ENCODE measurements at places on chromosomes 1 and 21.

DNA sequence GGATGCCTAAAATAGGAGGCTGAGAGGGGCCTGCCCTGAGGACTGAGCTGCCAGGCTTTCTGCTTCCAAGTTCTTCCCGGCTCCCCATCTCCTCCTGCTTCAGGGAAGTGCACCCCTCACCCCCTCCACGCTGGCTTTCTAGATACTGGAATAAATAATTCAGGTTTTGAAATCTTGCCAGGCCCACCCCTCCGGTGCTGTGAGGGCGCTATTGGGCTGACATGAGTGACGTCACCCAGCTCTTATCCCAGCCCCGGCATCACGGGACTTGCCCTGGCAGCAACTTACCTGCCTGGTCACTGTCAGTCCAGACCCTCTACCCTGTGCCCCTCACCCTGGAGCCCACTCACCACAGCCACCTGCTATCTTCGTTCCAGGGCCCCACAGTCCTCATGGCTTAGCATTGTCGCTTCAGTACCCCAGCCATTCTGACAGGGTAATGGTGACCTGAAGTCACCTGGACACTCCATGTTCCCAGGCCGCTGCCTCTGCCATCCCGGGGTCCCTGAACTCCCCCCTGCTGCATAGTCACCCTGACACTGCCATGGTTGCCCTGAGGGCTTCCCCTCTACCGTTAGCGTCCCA, 819 bp upstream of the GPR3 start:
- no peak for DNase-seq

GRCh38 chr1:154459080-154459479, 42.9 kb upstream of the TDRD10 start:
- DNase-seq = no peak

GRCh38 chr1:147912553-147912952, 10.0 kb downstream of the GJA8 start:
- DNase-seq = no peak

- no peak for DNase-seq
Observed at GRCh38 chr1:6502000-6502891, 10.8 kb upstream of the PLEKHG5 start.

DNA sequence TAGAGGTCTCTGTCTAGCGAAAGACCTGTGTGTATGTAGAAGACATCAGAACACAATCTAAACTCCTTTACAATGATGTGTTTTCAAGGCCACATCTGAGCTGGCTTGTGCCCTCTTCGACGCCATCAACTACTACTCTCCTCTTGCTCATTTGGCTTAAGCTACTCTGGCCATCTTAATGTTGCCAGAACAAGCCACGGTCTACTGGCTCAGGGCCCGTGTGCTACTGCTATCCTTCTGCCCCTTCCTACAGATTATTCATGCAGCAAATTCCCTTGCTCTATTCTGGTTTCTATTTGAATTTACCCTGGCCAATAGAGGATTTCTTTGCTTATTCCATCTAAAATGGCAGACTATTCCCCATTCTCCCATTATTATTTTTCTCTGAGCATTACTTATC, 121.7 kb downstream of the ZZZ3 start:
- no peak for DNase-seq

DNA sequence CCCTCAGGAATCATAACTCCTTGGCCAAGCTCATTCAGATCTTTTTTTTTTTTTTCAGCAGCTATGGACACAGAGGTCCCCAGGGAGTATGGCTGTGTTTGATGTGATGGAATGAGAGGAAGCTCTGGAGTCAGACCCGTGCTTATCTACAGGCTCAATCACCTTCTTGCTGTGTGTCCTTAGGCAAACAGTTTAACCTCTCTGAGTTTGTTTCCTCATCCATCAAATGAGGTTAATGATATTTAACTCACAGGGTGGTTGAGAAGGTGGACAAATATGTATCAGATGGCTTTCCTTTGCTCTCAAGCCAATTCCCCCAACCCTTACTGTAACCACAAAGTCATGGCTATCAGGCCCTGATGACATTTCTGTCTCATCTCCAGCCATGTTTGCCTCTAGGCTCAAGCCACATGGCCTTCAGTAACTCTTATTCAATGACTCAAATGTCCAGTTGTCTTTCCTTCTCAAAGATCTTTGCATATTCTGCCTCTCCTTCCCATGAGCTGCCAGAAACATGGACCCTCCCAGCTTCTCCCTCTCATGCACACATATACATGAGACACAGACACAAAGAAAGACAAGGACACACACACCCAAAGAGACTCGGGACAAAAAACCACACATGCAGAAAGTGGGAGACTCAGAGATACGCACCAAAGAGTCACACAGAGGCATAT, 303.5 kb upstream of the KAZN start:
- DNase-seq = no peak

GRCh38 chr1:118223426-118223825, 38.4 kb upstream of the SPAG17 start:
- no peak for DNase-seq

- no peak for DNase-seq
Observed at GRCh38 chr21:26212220-26212619, 41.6 kb upstream of the APP start.

DNA sequence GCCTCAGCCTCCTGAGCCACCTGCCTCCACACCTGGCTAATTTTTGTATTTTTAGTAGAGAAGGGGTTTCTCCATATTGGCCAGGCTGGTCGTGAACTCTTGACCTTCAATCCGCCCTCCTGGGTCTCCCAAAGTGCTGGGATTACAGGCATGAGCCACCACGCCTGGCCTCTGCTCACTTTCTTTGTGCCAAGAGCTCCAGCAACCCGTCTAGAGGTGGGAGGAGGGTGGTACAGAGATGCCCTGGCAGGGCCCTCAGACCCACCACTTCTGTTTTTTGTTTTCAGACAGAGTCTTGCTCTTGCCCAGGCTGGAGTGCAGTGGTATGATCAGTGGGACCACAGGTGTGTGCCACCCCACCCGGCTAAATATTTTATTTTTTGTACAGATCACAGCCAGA, 6.9 kb upstream of the SYNC start:
- DNase-seq = no peak

DNA sequence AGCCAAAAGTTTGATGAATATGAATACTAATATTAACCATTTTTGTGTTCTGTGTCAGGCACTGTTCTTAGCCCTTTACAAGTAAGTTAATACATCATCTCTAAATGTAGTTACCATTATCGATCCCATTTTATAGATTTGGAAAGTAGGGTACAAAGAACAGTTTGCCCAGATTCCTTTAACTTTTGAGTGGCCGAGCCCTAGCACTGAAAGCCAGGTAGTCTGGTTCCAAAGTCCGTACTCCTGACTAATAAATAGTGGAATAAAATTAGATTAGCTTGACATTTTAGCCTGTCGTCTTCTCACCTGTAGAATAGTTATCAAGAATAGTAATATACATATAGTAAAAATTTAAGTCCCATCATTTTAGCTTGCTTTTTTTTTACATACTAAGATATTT, 70.6 kb downstream of the PTBP2 start:
- DNase-seq = no peak

- DNase-seq = no peak
Observed at GRCh38 chr1:17869815-17870214, 114.7 kb downstream of the ACTL8 start.

DNA sequence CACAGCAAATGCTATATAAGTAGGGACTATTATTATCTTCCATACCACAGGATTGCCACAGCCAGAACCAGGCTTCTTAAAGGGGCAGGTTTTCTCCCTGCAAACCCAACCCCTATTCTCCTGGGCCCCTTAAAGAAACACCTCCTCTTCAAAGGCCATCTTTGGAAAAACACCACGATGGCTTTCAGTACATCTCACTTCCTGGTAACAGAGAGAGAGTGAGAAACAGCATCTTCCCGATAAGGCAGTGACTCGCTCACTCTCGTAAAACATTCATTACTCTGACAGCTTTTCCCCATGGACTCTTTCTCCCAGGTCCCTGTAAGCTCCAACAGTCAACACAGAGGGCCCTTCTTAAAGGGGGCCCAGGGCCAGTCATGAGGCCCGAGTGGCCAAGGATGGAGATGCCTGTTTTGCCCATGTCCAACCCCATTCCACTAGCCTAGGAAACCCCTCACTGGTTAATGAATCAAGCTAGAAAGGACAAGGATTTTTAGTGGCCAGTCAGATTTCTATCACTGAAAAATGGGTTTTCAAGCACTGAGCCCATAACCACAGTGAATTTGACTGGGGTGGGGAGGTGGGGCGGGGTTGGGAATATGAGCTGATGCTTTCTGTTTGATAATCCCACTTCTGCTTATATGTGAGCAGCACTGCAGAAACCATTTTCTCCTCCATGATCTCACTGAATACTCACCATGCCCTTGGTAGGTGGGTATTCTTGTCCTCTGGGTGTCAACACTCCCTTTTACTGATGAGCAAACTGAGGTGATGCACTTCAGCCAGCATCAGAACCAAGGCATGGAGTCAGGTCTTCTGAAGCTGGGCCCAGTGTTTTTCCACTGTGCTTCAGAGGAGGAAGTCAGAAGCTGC, 3.6 kb upstream of the NAV1 start:
- no peak for DNase-seq

DNA sequence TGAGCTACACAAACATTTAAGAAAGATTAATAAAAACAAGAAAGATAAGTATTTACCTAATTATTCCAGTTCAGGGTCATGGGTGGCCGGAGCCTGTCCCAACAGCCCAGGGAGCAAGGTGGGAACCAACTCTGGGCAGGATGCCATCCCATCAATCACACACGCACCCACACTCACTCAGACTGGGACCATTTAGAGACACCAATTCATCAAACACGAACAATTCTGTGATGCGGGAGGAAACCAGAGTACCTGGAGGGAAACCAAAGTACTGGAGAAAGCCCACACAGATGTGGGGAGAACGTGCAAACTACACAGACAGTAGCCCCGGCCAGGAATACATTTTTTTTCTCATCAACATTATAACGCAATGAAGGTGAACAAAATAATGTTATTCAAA, 16.2 kb downstream of the WASF2 start:
- DNase-seq = no peak

GRCh38 chr21:43207868-43208267, 39.1 kb downstream of the CRYAA start:
- DNase-seq = no peak

- no peak for DNase-seq
Observed at GRCh38 chr1:177912991-177913390, 56.9 kb downstream of the SEC16B start.

GRCh38 chr21:44648557-44649311, 2.5 kb downstream of the KRTAP10-11 start:
- DNase-seq = no peak

DNA sequence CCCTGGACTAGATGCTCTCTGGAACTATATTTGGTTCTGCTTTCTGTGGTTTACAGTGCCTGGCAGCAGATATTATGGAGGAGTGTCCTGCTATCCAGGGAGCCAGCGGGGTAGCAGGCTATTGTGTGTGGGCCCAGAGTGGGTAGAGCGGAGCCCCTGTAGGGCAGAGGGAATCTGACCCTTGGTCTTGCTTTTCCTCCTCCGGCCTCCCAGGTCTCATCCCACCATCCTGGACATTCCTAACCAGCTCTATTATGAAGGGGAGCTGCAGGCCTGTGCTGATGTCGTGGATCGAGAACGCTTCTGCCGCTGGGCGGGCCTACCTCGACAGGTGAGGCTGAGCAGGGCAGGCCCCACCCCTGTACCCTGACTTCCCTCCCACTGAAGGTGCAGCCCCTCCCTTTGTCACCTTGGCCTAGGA, 9.1 kb downstream of the RHOC start:
- DNase-seq = no peak

DNA sequence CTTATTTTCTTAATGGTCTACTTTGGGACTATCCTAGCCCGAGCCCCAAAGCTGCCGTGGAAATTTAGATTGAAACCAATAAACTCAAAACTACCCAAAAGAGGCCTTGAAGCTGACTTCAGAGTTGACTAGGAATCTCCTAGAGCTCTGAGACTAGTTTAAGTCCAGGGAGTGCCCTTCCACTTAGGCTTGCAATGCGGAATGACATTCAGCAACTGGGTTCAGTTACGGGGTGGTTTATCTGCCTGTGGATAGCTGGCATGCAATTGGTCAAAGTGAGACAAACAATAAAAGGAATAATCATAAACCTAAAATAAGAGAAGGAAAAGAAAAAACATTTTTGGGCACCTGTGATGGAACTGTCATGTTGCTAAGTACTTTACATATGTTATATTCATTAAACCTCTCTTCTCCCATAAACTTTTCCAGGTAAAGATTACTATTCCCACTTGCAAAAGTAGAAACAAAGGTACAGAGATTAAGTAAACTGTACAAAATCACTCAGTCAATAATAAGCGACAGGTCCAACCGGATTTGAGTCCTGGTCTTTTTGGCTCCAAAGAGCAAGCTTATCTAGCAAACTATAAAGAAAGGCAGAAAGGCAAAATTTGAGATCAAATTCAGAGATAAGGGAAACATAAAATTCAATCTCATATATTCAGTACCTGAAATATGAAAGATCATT, 56.5 kb downstream of the GPATCH2 start:
- no peak for DNase-seq

DNA sequence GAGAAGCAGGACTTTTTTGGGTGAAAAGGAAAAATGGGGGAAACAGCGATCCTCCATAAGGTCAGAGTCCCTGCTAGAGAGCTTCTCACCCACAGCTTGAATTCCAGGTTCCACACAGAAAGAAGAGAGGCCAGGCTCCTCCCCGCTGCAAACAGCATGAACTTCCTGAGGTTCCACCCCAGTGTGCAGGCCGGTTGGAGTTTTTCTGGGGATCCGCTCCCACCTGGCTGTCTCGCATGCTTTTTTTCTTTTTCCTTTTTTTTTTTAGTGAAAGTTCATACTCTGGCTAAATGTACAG, 595.1 kb upstream of the ZP4 start:
- DNase-seq = no peak

- DNase-seq = no peak
Observed at GRCh38 chr21:38267136-38267755, 10.5 kb downstream of the KCNJ15 start.

DNA sequence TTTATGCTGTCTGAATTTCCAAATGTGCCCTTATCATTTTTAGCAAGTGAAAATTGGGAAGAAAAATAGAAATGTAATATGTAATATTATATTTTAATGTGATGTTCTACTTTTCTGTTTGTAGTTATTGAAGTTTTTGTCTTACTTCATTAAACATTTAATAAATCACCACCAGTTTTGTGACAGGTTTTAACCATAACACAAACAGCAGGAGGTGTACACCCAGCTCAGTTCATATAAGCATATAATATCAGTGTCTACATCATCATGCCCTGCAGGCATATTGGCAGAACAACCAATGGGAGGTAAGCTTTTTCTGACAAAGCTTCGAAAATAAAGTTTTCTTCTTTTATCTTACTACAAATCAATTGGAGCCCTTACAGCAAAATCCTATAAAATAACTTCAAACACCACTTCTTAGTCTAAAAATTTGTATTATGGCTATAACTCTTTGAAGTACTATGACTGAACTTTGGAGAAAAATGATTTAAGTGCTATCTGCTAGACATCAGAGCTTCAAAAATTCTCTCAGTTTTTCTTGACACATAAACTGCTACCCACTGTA, 236.7 kb downstream of the BARHL2 start:
- DNase-seq = no peak

Measured in stimulated activated CD8-positive, alpha-beta memory T cell treated with anti-CD3 and anti-CD28 coated beads, Interleukin-15, amount 100 ng/mL, for 1 hour (primary cell).